ENCODE measurements at places on chromosomes 4 and X. TPM values are rescaled to one million over a fixed set of nuclear protein-coding genes. Genes with fewer than 3 reads are reported as not detected.

DNA sequence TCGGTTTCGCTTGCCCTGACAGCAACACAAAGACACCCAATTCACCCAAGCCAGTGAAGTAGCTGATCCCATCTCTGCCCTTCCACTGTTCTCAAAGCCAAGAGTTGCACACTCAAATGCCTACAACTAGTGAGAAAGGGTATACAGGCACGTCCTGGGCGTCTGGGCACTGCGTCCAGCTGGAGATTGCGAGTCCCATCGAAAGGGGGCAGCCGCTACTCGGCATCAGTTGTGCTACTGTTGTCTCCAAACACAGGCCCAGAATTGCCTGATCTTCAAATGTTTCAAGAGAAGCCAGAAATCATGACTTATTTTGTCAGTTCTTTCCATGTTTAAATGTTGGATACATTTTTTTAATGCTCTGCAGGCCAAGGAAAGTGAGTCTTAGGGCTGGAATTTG lies 487.8 kb downstream of the BCOR start:
- H3K27me3 ChIP-seq = no peaks in the 10 kb centered on the region
- DNase-seq = no peak
- no peak overlapping the region for H3K4me3 ChIP-seq
- H3K27ac ChIP-seq = no peak overlapping the region

- H3K36me3 ChIP-seq = no peaks in the 10 kb centered on the region
- no peak overlapping the region for H3K4me3 ChIP-seq
- H3K4me1 ChIP-seq = no peaks in the 10 kb centered on the region
- no peak overlapping the region for H3K27ac ChIP-seq
These were observed 6.9 kb upstream of the HELT start for GRCh38 chr4:185011408-185011807.

DNA sequence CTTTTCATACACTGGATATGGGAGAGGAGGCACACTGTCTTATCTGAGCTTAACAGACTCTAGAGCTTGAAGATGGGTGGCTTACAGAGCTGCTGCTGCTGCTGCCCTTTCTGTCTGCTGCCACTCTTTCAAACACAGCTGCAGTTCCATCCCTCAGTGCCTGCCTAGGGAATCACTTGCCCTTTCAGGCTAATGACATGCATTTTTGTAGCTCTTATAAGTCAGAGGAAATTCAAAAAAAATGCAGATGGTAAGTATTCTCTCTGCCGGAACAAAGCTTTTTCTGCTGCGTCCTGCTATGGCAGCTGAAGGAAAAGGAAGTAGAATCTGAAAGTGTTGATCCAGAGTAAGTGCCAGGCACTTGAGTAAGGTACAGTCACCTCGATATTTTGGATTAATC lies 460.4 kb upstream of the DIAPH2 start:
- no peaks in the 10 kb centered on the region for H3K4me1 ChIP-seq
- DNase-seq = no peak
- no peaks in the 10 kb centered on the region for H3K27me3 ChIP-seq
- H3K36me3 ChIP-seq = no peaks in the 10 kb centered on the region

DNA sequence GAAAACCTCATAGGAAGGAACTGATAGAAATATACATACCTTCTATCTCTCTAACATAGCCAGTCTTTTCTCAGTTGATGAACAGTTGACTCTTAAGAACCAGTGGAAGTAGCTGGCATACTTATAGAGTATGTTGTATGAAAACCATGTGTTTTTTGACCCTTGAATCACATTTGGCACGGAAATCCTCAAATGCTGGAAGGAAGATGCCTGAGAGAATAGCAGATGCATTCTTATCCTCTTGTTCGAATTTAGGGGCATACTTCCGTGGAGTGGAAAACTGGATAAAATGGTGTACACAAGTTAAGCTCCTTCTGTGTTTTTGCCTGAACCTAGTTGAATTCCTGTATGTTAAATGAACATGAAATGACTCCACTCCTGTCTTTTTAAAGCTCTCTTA lies 145.5 kb downstream of the PCDH7 start:
- H3K4me1 ChIP-seq = peaks cover 10% of the 10 kb centered on the region
- no peak overlapping the region for H3K27ac ChIP-seq
- no peak for DNase-seq

DNA sequence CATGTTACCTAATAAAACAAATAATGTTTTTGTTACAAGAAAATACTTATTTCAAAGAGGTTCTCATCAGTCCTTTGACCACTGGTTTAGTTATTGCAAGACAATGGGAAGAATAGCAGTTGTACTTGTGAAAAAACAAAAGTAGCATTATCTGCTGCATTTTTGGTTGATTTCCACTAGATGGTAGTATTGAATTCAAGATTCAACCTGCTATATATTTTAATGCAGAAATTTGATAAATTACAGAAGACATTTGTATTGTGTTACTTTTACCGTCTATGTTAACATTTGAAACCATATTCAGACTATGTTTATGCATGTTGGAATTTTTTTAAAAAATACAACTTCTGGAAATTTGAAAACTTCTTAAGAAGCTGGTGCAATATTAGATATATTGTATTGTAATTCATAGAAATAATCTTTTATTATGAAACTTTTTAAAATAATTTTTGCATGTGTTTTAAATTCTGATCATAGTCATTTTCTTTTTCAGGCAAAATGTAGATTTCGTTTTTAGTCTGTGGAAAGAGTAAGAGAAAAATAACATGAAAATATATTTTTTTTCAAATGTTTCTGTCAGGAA lies 56.4 kb downstream of the SPCS3 start:
- H3K4me1 ChIP-seq = no peaks in the 10 kb centered on the region
- H3K27me3 ChIP-seq = no peaks in the 10 kb centered on the region
- H3K36me3 ChIP-seq = no peaks in the 10 kb centered on the region
- H3K27ac ChIP-seq = no peak overlapping the region

DNA sequence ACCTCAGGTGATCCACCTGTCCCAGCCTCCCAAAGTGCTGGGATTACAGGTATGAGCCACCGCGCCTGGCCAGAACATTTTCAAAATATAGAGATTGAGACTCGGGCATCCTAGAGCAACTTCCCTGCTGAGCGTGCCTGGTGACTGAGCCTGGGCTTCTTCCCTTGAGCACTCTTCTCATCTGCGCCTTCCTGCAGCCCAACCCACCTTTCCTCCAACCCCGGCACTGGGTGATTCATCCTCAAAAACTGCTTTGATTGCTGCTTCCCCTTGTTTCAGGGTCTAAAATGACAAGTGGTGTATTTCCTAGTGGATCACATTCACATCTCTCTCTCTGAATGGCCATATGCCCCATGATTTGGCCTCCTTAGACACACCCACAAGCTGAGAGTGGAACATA lies 37.8 kb downstream of the PHKA2 start:
- no peak for DNase-seq
- H3K4me1 ChIP-seq = no peaks in the 10 kb centered on the region
- no peaks in the 10 kb centered on the region for H3K36me3 ChIP-seq
- no peaks in the 10 kb centered on the region for H3K27me3 ChIP-seq

GRCh38 chrX:75038925-75039324 lies 113.7 kb upstream of the NEXMIF start:
- H3K27ac ChIP-seq = no peak overlapping the region
- no peak overlapping the region for H3K4me3 ChIP-seq
- H3K27me3 ChIP-seq = no peaks in the 10 kb centered on the region
- no peaks in the 10 kb centered on the region for H3K4me1 ChIP-seq

- no peaks in the 10 kb centered on the region for H3K36me3 ChIP-seq
- H3K4me3 ChIP-seq = no peak overlapping the region
- no peak for DNase-seq
- no peaks in the 10 kb centered on the region for H3K27me3 ChIP-seq
These were observed 634.0 kb downstream of the SPOCK3 start for GRCh38 chr4:166600264-166600663.

DNA sequence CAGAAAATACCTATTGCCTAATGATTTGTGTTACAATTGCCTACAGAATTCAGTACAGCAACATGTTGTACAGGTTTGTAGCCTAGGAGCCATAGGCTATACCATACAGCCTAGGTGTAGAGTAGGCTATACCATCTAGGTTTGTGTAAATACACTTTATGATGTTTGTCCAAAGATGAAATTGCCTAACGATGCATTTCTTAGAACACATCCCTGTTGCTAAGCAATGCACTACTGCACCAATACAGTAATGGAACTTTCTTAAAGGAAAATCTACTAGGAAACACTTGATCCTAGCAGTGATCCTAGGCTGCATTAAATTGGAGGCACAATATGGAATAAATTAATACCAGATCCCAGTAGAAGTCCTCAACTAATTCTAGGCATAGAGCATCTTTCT lies 18.3 kb downstream of the NOA1 start:
- H3K27ac ChIP-seq = no peak overlapping the region
- peaks cover 8% of the 10 kb centered on the region for H3K36me3 ChIP-seq
- no peaks in the 10 kb centered on the region for H3K4me1 ChIP-seq
- H3K4me3 ChIP-seq = no peak overlapping the region

- DNase-seq = no peak
- no peaks in the 10 kb centered on the region for H3K27me3 ChIP-seq
- no peak overlapping the region for H3K27ac ChIP-seq
- peaks cover 15% of the 10 kb centered on the region for H3K4me1 ChIP-seq
These were observed 72.5 kb downstream of the LRBA start for GRCh38 chr4:150942539-150942938.

DNA sequence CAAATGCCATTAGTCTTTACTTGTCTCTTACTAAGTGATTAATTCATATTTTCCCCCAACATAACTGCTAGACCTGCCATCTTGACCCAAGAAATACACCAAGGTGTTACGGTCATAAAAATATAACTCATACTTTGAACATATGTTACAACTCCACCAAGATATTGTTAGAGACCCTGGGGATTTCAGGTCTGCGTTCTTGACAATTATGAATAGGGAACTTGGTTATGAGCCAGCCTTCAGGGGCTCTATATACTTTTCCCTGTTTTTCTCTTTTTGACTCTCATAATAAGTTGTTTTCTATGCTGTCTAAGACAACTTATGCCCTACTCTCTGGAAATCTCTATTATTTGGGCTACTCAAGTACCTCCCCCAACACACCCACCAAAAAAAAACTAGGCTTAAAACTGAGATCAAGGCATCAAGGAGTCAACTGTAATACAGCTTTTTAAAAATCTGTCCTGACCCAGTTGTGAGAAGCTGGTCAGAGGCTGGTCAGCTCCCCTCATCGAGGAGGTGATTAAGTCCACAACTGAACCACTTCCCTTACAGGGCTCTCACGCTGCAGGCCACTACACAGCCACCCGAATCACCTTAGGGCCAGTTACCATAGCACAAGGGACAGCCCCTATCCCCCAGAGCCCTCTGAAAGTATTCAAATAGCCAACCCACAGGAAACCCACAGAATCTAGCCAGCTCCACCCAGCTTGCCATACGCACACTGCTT lies 10.5 kb upstream of the TLR3 start:
- DNase-seq = no peak
- no peaks in the 10 kb centered on the region for H3K27me3 ChIP-seq
- H3K4me1 ChIP-seq = no peaks in the 10 kb centered on the region
- no peaks in the 10 kb centered on the region for H3K36me3 ChIP-seq
- no peak overlapping the region for H3K4me3 ChIP-seq

GRCh38 chr4:73704314-73705055 lies 35.9 kb upstream of the CXCL8 start:
- DNase-seq = no peak
- peak overlapping the region; percentile 3 for H3K27ac ChIP-seq
- no peaks in the 10 kb centered on the region for H3K36me3 ChIP-seq
- no peaks in the 10 kb centered on the region for H3K27me3 ChIP-seq

- no peak overlapping the region for H3K27ac ChIP-seq
- no peak overlapping the region for H3K4me3 ChIP-seq
- no peaks in the 10 kb centered on the region for H3K27me3 ChIP-seq
- no peaks in the 10 kb centered on the region for H3K4me1 ChIP-seq
These were observed 514.1 kb upstream of the INTU start for GRCh38 chr4:127118681-127119080.

DNA sequence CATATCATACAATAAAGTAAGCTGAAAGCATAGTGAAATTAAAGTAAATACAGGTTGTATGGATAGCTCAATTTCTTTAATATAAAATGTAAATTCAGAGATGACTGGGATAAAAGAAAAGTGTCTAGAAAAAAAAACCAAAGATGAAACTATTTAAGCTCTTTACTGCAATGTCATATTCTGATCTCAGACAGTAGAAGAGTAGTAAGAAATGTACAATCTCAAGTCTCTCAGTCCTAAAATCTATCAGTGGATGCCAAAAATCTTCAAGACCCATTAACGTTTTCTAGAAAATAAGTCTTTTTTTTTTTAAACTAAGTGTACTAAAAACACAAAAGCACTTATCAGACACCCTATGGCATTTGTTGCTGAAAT lies 13.8 kb downstream of the MGARP start:
- H3K36me3 ChIP-seq = no peaks in the 10 kb centered on the region
- peak overlapping the region; percentile 47 for H3K27ac ChIP-seq
- H3K4me1 ChIP-seq = peaks cover 7% of the 10 kb centered on the region
- no peaks in the 10 kb centered on the region for H3K27me3 ChIP-seq

DNA sequence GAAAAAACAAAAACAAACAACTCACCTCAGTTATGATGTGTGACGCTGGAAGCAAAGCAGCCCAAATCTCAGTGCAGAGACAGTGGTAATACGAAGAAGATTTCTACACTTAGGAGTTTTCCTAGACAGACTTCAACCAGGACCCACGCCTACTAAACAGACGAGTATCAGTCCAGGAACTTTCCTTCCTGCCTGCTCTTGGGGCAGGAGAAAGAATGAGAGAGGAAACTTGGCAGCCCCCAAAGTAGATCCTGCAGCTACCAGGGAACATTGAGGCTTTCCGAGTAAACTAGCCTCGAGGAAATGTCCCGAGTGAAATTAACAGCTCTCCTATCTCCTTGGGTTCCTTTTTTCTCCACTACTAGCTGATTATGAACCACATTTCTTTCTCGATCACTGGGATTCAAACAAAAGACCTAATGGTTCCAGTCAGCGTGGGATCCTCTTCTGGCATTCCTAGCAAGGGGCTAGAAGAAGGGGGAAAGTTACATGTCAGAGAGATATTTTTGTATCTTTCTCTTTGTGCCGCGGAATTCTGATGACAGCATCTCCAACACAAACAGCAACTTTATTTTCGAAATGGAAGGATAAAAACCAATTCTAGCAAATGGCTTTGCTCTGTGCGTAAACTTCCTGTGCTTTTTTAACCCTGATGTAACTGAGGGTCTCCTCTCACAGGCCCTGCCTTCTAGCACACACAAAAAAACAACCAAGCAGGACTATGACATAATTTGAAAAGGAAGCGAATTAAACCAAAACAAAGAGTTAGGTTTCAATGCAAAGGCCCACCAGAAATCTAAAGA lies 53.2 kb downstream of the PPM1K start:
- DNase-seq = no peak
- H3K27ac ChIP-seq = peak overlapping the region; percentile 81
- no peaks in the 10 kb centered on the region for H3K4me1 ChIP-seq
- H3K36me3 ChIP-seq = no peaks in the 10 kb centered on the region
- peak overlapping the region; percentile 22 for H3K4me3 ChIP-seq
- no peaks in the 10 kb centered on the region for H3K27me3 ChIP-seq

Gene IL3RA
- total RNA-seq = 7.9 TPM

Gene C1QTNF7
- total RNA-seq = 12.0 TPM

Gene SPANXN3
- total RNA-seq = not detected

Gene MAGEA1
- not detected for total RNA-seq

Gene PTCHD1
- 3.4 TPM for total RNA-seq

Gene GAGE12E
- not detected for total RNA-seq

Gene LPAR4
- total RNA-seq = not detected

Gene ARL13A
- total RNA-seq = not detected

All from vagina (tissue), 2 donors.